ENCODE measurements at places on chromosomes 5 and 9.

GRCh38 chr9:78892182-78892581, 595.3 kb downstream of the PSAT1 start:
- no peak for DNase-seq

DNA sequence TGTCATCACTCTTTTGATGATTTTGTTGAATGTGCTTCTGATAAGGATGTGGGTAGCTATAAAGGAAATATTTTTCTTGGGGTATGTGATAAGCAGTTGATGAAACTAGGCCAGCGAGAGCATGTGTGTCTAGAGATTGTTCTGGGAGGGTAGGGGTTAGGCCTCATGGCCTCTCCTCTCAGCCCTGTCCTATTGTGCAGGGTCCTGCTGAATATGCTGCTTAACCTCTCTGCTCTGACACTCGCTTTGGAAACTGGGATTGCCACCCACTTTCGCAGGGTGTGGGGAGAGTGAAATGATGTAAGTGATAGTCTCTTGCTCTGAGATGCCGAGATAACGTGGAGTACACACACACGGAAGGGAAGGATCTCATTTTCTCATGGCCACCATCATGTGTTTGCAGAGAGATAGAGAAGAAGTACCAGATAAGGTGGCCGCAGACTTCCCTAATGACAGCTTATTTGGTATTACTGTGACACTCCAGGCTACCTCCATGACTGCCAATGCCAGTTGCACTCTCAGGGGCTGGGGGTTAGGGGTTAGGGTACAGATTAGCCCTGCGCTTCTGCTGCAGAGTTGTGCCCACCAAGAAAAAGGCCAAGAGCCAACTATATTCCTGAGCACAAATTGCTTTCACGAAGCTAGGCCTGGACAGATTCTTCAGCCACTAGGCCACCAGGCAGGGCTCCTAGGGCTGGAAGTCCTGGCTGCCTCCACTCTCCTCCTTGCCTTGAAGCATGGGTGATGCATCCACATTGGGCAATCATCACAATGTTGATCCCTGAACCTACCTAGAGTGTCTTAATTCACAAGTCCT, 25.2 kb upstream of the TNFAIP8 start:
- DNase-seq = no peak

DNA sequence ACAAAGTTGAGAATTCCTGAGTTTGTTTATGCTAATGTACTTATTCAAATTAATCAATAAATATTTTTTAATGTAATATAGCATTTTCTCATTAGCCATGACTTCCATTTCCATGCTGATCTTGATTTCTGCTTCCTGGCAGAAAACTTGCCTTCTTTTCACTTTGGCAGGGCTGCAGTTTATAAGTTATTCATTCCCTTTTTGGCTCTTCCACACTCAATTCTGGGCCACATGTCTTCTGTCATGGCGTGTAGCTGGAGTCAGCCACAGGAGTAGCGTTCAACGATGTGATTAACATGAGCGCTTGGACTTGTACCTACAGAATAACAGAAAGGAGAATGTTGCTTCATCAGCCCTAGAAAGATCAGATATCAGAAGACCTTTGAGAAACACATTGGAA, 172.9 kb downstream of the CFAP90 start:
- DNase-seq = no peak

GRCh38 chr5:159199780-159200179, 9.6 kb downstream of the RNF145 start:
- DNase-seq = no peak

DNA sequence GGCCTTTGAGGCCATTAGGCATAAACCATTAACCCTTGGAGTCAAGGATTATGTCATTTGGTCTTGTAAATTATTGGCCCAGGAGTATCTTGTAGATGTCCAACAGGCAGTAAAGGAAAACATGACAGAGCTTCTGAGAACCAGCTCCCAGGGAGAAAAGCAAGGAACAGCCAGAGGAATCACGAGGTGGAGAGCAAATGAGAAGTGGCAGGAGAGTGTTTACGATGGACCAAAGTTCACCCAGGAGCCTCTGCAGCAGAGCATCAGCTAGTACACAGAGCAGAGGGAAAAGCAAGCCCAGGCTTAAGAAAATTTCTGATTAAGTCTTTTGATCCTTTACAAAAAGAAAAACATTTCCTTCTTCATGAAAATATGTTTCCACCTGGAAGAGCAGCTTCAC, 206.2 kb downstream of the NDUFS4 start:
- no peak for DNase-seq

- DNase-seq = no peak
These were observed 6.4 kb upstream of the FPGS start for GRCh38 chr9:127796225-127796813.

DNA sequence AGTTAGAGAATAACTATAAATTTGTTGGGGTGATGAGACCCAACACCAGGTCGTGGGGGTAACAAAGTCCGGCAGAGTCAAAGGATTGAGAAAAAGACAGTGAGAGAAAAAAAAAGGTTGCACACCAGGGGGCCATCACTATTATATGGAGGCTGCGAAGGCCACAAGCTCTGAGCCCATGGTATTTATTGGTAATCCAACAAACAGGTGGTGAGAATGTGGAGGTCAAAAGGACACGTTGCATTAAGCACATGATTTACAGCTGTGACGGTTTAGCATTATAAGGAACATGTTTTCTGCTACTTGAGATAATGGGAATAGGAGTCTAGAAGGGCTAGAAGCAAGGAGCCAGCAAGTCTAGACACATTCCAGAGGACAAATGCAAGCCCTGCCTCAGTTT, 2202.2 kb upstream of the C9orf72 start:
- no peak for DNase-seq

GRCh38 chr5:36373527-36374086, 71.9 kb upstream of the RANBP3L start:
- DNase-seq = no peak

DNA sequence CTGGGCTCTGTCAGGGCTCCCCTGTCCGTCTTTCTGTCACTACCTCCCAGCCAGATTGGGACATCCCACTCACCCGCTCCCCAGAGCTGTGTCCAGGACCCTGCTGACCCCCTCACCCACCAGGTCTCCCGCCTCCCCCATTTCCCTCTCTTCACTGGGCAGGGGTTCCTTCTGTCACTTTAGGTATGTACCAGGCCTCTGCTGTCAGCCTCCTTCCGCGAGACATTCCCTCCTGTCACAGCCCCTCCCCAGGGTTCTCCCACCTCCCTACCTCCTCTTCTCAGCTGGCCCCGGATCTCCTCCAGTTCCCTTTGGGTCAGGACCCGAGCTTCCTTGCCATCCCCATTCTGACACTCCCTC, 488 bp downstream of the POLR1E start:
- no peak for DNase-seq
